ENCODE measurements at places on chromosomes 1 and 21.

DNA sequence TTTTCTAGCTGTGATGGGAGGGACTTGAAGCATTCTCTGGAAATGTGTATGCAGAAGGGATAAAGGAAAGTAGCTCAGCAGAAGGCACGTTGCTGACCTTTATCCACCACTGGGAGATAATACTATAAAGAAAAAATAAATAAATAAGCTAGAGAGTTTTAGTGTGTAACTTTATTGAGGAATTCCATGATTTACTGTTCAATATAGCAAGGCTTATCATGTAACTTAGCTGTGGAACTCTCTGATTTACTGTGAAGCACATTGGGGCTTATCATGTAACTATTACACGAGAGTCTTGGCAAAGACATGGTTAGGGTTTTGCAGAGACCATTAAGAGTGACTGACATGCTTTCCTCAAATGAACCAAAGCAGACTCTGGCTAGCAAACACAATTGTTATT, 316.1 kb upstream of the SNX7 start:
- DNase-seq: no peak

GRCh38 chr1:58909914-58910681, 126.3 kb upstream of the JUN start:
- no peak for DNase-seq

DNA sequence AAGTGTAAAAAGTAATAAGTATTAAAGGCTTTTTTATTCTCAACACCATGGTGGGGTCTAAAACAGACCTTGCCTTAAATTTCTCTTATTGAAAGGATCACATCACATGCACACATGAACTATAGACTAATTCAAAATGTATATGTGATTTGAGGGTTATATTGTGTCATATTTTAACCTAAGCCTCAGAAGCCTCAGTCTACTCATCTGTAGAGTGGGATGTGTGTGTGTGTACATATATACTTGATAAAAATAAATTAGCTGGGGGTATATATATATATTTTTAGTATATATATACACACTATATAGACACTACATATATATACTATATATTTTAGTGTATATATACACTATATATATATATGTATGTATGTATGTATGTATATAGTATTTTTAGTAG, 58.8 kb downstream of the KCTD3 start:
- DNase-seq: no peak

GRCh38 chr1:30405081-30405480, 318.3 kb downstream of the MATN1 start:
- DNase-seq: no peak
